ENCODE measurements at places on chromosomes 6 and 20.

- no peak for DNase-seq
Observed at GRCh38 chr20:44435630-44436335, 39.9 kb upstream of the TTPAL start.

GRCh38 chr20:3133155-3133554 is 26.5 kb downstream of the FASTKD5 start:
- no peak for DNase-seq

GRCh38 chr6:65149841-65150240 is 557.2 kb downstream of the EYS start:
- DNase-seq, result no peak

DNA sequence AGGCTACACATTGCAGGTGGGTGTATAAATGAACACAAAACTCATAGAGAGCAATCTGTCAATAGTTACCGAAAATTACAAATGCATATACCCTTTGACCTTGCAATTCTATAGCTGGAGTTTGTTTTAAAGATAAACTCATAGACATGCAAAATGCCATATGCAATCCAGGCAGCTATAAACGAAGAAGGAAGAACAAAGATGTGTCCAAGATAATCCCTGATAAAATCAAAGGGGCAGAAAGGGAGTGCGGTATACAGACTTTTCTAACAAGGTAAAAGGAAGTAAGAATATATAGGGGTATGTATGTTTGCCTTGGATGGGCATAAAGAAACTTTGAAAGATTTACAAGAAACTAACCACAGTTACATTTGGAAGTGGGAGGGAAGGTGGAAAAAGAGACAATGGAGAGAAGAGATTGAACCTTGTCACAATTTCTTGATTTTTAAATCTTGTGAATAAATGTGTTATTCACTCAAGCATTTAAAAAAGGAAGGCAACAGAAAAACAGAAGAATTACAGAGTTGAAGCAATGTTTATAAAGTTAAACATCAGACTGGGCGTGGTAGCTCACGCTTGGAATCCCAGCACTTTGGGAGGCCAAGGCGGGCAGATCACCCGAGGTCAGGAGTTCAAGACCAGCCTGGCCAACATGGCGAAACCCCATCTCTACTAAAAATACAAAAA is 29.9 kb downstream of the FAM8A1 start:
- DNase-seq, result no peak

- no peak for DNase-seq
Observed at GRCh38 chr6:85115876-85116275, 334.0 kb upstream of the NT5E start.

DNA sequence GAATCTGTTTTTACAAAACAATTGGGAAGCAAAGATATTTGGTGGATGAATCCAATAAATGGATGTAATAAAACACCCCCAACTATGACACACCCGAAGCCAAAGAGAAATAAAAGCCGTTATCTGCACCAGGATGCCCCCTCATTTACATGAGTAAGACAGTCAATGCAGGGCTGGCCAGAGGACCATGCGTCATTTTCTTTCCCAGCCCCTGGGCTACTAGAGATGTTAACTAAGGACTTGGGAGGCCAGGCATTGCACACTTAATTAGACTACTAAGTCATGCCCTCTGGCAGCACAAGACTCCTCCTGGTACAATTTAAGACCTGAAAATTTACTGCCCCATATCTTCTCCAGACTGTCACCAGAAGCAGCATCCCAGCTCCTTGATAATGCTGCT is 3.2 kb downstream of the LEMD2 start:
- DNase-seq, result no peak

DNA sequence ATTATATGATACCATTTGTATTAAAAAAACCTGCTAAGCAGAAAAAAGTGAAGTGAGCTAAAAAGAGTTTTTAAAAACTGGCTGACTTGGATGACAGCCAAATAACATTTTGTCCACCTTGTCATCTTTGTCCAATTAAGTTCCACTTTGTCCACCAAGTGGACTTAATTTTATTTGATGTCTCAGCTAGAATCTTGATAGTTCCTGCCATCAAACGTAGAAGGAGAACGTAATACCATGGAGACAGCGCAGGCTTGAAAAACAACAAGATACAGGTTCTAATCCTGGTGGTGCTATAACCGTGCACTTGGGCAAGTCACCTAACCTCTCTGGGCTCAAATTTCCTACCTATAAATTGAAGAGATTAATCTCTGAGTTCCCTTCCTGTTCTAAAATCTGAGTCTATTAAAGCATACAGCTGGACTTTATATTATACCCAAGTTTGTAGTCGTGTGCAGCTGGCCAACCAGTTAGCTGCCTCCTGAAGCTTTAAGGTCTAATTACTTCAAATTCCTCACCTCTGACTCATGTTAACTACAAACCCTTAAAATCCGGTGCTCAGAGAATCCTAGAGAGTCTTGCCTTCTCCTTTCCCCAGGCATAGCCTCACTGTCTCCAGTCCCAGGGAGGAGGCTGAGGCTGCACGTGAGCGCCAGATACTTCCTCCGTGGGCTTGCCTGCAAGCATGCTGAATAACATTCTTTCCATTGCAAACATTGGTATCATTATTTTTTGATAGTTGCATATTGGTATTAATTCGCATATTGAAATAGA is 16.8 kb downstream of the TMEM244 start:
- DNase-seq, result no peak

- DNase-seq, result no peak
Observed at GRCh38 chr20:52682237-52682636, 289.9 kb upstream of the TSHZ2 start.

GRCh38 chr6:85456782-85457181 is 6.9 kb downstream of the NT5E start:
- DNase-seq, result no peak

DNA sequence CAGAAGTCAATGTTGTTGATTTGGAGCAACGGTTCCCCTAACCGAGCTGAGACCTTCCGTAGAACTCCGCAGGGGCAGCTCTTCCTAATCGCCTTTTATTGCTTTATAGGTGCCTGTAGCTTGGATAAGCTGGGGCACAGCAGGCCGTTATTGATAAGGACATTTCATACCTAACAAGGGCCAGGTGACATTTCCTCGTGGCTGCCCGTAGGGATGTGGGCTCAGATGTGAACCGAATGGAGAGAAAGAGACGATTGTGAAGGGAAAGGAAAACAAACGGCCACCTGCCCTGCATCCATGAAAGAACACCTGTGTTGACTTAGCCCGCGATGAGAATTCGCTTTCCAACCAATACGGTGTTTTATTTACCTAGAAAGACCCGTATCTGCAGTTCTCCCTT is 53.3 kb upstream of the DACT2 start:
- no peak for DNase-seq

DNA sequence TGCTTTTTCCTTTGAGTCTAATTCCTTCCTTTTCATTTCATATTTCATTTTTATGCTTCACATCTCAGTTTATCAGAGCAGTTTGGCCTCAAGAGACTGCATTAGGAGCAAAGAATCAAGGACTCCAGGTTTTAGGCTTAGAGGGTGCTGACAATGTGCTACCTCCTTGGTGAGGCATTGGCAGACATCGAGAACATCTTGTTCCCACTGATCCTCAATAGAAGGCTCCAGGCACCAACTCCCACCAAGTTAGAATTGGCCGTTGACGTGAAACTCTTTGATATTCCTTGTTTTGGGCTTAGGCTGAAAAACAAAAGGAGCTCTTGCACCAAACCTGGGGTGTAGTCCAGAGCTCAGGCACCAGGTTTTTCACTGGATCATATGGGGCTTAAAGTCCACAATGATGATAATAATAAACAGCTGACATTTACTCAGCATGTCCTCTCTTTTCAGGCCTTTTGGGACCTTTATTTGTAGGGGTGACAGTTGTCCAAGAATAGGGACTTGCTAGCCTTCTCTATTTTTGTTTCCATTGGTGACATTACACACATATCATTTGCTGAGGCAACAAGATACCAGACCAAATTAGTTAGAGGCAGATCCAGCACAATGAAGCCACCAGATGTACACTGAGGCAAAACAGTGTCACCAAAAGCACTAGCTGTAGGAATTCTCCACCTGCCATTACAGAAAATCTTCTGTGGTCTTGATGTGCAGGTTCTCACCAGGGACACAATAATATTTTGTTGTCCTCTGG is 81.0 kb upstream of the ENPP5 start:
- no peak for DNase-seq

DNA sequence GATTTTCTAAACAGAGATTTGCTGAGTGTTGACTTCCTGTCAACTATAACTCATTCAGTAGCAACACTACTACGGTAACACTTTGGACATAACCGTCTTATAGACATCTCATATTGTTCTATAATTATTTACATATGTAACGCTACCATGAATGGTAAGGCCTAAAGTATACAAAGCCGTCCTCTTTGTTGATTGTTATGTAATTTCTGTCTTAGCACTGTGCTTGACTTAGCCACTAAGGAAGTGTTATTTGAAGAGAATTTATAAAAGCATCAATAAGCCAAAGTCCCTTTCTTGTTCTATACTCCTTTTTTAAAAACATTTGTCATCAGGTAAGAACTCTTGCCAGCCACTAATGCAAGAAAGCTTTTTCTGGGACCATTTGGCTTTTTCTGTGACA is 240.6 kb downstream of the MEI4 start:
- DNase-seq, result no peak

Measured in NCI-H524 (cell line).